T-helper 2 cell (primary cell): ENCODE measurements at places on chromosomes 3 and 15.

DNA sequence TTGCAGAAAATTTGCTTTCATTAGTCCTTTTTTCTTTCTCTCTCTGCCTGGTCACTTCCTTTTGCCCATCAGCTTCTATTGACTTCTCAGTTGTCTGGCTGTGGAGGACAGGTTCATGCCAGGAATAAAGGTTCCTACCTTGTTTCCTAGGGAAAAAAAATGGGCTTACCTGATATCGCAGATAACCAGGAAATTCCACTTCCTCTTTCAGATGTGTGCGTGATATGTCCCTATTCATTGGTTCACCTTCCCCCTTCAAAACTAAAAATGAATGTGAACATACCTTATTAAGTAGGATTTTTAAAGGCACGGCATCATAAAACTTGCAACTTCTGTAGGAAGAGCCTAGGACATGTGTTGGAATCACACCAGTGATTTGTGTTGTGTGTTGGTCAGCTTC lies 120.0 kb upstream of the FGF7 start:
- DNase-seq: no peak

DNA sequence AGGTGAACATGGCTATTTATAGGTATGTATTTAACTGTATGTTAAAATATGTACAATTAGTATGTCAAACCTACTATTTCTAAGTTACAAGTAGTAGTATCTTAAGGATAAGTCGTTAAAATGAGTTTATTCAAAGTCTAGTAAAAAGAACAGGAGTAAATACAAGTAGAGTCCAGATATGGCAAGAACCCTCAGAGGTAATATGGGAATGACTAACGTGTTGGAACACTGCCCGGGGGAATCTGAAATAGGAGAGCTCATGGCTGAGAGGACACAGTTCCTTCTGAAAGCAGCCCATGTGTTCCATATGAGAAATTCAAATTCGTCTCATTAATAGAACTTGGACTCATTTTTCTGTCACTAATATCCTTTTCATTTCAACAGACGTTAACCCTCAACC lies 158.8 kb downstream of the CLSTN2 start:
- no peak for DNase-seq

- DNase-seq: no peak
Measured at GRCh38 chr3:13379201-13379830, 40.8 kb downstream of the NUP210 start.

DNA sequence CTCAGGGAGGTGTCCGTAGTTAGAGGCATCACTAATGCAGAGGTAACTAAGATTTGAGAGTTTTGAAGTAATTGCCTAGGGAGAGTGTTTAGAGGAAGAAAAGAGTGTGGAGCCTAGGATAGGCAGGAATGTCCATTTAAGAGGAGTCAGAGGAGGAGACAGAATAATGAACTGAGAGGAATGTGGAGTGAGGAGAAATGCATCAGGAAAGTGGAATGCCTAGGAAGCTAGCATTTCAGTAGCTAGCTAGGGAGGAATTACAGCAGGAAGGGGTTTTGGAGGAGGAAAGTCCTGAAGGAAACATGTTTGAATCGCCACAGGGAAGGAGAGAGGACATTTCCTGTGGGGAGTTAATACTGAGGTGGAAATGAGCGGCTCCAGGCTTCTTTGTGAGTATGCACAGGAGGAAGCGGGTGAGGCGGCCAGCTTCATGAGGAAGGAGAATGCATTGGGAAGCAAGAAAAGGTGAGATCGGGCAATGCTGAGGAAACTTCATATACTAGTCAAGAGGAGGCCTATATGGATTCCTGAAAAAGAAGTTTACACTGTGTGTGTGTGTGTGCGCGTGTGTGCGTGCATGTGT lies 154.3 kb downstream of the TMEM108 start:
- no peak for DNase-seq

GRCh38 chr15:70147778-70148177 lies 50.1 kb upstream of the TLE3 start:
- no peak for DNase-seq

DNA sequence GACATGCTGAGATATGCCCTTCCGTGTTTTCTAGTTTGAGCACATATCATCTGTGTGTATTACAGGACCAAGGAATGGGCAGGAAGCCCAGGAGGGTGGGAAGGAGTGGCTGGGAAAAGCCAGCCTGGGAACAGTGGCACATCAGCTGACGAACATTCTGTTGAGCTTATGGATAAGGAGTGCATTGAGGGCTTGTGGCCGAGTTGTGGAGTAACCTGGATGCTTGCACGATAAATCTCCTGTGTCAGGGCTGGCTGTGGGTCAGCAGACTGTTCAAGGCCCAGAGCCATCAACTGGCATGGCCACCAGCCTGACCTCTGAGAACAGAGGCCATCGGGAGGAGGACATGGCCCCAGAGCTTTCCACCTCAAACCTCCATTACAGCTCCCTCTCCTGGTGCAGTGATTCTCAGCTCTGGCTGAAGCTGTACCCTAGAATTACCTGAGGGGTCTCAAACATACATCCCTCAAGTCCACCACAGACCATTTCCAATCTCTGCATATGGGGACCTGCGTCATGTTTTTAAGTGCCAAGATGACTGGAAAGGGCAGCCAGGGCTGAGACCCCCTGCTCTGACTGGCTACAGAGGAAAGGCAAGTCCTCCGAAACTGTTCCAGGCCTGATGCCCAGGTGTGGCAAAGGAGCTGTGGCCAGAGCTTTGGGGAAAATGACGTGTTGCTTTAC lies 4.8 kb upstream of the VILL start:
- no peak for DNase-seq

GRCh38 chr15:58467722-58468423 lies 36.1 kb downstream of the LIPC start:
- no peak for DNase-seq

- no peak for DNase-seq
Measured at GRCh38 chr15:73926219-73927002, at the start of gene LOXL1. TSS of gene LOXL1 (plus strand) at chr15:73926462. CDS start at chr15:73926784, 322 bp downstream.

DNA sequence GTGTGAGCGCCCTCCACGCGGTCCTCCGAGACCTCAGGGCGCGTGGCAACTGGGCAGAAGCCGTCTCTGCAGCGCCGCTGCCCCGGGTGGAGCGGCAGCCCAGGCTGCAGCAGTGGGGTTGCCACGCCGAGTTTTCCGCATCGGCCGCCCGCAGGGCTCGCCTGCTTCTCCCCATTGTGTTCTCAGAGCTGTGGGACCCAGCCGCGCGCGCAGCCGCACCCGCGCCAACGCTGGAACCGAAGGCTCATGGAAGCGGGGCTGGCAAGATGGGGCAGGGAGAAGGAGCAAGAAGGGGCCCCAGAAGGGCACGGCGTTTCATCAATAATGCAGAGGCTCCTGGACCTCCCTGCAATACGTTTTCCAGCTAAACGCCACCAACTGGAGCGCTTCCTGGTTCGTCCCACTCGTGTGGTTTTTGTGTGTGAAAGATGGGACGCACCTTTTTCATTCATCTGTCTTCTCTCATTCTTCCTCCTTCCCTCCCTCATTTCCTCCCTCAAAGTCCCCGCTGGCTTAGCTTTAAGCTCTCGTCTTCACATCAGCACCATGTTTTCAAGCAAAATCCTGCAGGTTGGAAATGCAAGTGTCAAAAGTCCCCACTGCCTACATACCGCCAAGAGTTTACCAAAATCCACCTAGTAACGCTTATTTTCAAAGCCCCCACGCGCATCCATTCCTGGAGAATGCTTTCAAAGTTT lies 1.2 kb downstream of the ROBO1 start:
- DNase-seq: no peak

DNA sequence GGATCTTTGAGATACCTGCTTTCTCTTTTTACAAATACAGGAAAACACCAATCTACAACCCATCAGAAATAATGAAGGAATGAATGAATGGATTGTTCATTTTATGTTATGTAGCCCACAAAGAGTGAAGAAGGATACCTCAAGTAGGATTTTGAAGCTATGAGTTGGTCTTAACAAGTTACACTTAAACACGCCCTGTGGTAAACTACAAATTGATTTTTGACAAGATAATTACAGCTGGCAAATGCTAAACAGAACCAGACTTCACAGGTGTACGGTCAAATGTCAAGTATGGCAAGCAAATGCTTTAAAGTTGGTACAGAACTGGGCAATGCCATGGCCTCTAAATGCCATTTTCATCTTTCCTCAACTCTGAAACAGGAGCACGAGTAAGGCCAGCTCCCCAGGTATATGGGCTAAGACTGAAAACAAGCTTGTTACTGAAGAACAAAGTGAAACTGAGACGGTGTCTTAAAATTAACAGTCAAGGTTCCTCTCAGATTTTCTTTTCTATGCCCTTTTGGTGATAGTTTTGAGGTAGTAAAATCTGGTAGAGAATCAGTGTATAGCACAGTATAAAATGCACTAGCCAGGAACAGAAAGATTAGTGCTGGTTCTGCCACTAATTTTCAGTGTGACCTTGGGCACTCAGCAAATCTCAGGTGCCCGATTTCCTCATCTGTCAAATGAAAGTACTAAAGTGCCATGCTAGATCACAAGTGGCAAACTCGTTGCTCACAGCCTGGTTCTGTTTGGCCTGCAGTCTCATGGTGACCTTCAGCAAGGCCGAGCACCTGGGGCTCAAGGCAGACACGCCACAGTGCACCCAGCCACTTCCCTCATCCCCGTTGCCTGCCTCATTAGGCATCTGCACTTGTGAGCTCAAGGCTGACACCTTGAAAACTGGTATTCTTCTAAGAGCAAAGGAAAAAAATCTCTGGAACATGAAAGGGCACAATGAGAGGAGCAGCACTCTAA lies 9.5 kb downstream of the RUVBL1 start:
- no peak for DNase-seq

GRCh38 chr15:75565062-75565970 lies 13.8 kb downstream of the PTPN9 start:
- DNase-seq: no peak

- DNase-seq: no peak
Measured at GRCh38 chr3:155387571-155387970, 94.1 kb upstream of the STRIT1 start.

DNA sequence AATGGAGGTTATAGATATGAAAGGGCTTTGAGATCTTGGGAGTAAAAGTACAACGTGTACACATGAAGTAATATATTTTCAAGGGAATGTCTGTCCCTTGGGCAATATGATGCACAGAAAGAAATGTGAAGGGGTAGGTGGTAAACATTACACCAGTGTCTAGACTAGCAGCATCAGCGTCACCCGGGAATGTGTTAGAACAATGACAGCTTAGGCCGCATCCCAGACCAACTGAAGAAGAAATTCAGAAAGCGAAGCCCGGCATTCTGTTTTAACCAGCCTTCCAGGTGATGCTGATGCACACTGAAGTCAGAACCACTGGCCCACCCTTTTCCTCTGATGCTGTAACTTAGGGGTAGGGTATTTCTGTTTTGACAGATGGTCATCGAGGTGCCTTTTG lies 6.3 kb downstream of the INAFM2 start:
- no peak for DNase-seq

- DNase-seq: no peak
Measured at GRCh38 chr3:72036899-72037298, 252.0 kb upstream of the PROK2 start.

DNA sequence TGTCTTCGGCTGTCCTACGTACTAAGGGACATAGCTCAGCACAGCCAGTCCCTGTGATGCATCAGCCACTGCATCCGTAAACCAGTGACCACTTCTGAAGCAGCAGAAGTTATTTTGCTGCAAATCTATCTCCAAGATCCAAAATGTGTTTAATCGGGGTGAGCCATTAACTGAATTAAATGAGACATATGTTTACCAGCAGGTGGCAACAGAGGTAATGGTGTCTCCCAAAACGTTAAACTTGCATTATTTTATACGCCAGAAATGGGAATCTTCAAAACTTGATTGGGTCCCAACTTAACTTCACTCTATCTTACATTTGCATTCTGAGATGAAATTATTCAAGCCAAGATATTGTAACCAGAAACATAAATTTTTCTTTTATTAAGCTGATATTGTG lies 75.3 kb upstream of the BOC start:
- DNase-seq: no peak

DNA sequence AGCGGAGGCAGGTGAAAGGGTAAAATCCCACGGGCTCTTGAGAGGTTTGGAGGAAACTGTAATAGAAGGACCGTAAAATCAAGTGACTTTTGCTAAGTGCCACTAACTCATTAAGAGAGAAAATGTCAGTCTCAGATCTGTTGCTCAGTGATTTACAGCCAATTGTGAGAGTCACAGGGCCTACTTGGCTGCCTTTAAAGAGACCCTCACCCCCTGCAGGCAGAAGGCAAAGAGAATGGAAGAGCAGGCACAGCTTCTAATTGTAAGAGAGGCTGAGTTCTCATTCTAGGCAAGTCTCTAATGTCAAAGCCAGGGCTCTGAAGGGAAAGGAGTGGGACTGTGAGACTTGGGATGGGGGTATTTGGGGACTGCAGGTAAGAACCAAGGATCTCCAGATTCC lies 9.3 kb upstream of the SYNM start:
- DNase-seq: no peak

- no peak for DNase-seq
Measured at GRCh38 chr3:87694678-87695077, 364.1 kb downstream of the CGGBP1 start.

GRCh38 chr15:70152070-70152480 lies 54.4 kb upstream of the TLE3 start:
- DNase-seq: no peak

GRCh38 chr3:190863119-190863465 lies 598 bp upstream of the GMNC start:
- no peak for DNase-seq

- no peak for DNase-seq
Measured at GRCh38 chr15:56099311-56099710, 105.9 kb upstream of the NEDD4 start.

DNA sequence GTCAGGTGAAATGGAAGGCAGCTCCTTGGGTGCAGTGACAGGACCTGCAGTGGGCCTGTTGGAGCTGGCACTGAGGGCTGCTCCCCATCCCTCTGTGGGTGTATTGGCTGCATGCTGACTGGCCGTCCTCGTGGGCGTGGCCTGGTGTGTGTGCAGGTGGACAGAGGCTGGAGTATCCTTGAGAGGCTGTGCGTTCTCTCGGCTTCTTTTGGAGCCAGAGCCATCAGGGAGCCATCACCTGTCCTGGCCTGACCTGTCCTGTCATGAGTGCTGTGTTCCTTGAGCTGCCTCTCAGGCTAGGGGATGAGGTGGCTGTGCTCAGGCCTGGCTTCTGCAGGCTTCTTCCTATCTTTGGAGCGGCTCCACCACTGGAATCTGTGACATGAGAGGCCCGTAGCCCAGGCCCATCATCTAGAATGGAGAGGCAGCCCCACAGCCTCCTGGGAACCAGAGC lies 61.5 kb downstream of the APBA2 start:
- DNase-seq: no peak

- DNase-seq: no peak
Measured at GRCh38 chr3:24354230-24354629, 140.4 kb downstream of the THRB start.

DNA sequence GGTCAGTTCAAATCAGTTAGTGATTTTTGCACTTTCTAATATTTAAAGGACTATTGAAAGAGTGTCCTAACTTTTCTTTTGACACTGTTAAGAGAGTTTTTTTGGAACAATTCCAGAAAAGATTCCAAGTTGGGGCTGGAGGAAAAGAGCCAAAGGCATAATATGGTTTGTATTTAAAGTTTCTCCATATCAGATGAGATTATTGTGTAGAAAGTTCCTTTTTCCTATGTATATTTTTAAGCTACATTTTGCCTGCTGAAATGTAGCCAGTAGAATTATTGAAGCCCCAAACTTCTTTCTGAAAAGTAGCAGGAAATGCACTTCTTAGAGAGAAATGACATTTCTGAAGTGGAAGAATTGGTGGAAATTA lies 136.5 kb upstream of the TSC22D2 start:
- DNase-seq: no peak

- DNase-seq: peak; percentile 58
Measured at GRCh38 chr3:56988458-56989168, 71.9 kb upstream of the SPATA12 start.

GRCh38 chr3:44992555-44993470 lies 16.8 kb downstream of the EXOSC7 start:
- no peak for DNase-seq

- DNase-seq: no peak
Measured at GRCh38 chr3:150033721-150034120, 63.0 kb upstream of the PFN2 start.
